ENCODE measurements at places on chromosomes 3 and 15.

GRCh38 chr3:12813967-12814366 lies 17.5 kb downstream of the CAND2 start:
- DNase-seq: no peak

DNA sequence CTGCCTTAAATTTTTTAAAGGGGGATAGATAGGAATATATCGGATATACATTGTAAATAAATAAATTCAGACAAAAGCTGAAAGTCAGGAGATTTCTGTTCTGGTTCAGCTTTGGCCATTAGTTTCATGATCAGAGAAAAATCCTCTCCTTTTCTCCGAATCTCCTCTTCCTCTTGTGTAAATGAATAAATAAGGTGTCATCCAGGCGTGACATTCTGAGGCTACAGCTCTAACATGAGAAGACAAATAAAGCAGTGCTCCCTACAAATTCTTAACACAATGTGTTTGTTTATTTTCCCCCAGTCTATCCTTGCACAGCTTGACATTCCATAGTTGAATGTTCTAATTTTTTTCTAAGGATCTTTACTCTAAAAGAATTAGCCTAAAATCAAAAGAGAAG lies 9.4 kb upstream of the MB21D2 start:
- no peak for DNase-seq

GRCh38 chr15:48898446-48898845 lies 20.5 kb downstream of the EID1 start:
- DNase-seq: no peak

DNA sequence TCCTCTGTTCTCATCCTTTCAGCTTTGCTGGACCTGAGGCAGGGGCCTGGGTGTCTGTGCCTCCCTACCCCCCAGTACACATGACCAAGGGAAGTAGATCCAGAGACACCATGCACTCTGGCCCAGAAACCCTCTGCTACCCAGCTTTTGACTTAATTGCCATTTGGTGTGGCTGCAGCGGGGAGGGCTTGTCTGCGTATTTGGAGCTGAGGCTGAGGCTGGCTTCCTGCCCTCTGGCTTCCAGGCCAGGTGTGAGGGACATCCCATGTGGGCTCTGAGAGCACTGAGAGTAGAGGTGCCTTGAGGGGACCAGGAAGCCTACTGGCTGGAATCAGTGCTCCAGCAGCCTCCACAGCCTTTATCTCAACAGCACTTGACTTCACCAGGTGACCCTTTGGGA lies 26.9 kb downstream of the PPCDC start:
- DNase-seq: no peak

GRCh38 chr15:71146580-71146982 lies 31.3 kb downstream of the THSD4 start:
- no peak for DNase-seq

DNA sequence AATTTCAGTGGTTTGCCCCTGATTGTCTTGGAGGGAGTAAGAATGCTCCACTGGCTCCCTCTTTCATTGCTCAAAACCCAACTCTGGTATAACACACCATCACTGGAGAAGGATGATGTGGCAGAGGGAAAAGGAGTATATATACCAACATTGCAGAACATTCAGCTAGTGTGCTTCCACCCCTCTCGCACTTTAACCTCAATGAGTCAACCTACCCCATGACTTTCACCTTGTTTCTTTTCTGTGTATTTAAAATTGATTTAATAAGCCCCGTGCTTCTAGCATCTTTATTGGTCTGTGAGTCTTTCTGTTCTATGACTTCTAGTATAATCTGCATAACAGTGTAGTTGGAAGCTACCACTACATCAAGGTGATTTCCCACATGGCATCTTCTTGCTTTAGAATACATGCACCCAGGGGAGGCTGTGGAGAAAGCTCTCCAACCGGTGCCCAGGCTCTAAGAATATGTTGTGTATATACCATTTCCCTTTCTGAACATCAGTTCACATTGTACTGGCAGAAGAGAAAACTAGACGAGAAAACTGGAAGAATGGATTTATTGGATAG lies 595.1 kb upstream of the TGFBR2 start:
- no peak for DNase-seq

GRCh38 chr3:42670051-42670576 lies 15.2 kb upstream of the KLHL40 start:
- DNase-seq: no peak

GRCh38 chr3:83457551-83457950 lies 1501.2 kb upstream of the CADM2 start:
- no peak for DNase-seq

GRCh38 chr15:80931191-80931590 lies 58.4 kb downstream of the MESD start:
- peak; percentile 81 for DNase-seq

DNA sequence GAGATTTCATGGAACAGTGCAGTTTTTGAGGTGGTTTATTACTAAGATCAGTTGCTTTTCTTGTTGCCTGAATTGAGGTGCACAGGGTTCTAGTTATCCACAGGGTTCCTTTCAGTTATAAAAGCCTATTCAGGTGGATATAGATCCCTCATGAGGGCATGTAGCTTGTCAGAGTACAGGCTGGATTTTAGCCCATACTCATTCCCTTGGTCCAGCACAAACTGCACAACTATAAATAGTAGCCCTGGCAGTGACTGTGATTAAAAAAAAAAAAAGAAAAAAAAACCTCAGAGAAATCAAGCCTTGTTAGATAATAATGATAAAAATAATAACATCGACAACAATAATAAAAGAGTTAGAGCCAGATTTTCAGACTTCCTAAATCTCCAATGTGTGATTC lies 154.3 kb downstream of the ZBBX start:
- DNase-seq: no peak

DNA sequence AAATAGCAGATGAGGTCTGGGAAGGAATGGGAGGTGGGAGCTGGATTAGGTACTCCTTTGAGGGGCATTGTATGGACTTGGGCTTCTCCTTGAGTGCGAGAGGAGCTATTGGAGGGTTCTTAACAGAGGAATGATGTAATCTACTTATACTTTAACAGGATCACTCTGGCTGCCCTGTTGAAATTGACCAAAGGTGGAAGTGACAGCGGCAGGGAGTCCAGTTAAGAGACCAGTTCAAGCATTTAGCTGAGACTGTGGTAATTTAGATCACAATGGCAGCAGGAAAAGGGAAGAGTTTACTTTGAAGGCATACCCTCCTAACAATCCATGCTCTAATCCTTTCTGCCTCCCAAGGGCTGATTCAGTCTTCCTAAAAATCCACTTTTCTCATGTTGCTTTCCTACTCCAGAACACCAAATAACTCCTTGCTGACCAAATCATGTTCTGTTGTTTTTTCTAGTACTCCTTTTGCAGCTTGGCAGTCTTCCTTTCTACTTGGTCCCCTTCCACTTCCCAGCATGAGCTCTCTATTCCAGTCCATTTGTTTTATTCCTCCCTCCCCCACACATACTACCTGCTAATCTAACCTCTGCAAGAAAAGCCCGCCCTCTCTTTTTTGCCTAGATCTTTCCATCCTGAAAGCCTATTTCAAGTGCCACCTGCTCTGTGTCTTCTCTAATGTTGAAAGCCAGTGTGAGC lies 139.4 kb downstream of the NECTIN3 start:
- DNase-seq: no peak

DNA sequence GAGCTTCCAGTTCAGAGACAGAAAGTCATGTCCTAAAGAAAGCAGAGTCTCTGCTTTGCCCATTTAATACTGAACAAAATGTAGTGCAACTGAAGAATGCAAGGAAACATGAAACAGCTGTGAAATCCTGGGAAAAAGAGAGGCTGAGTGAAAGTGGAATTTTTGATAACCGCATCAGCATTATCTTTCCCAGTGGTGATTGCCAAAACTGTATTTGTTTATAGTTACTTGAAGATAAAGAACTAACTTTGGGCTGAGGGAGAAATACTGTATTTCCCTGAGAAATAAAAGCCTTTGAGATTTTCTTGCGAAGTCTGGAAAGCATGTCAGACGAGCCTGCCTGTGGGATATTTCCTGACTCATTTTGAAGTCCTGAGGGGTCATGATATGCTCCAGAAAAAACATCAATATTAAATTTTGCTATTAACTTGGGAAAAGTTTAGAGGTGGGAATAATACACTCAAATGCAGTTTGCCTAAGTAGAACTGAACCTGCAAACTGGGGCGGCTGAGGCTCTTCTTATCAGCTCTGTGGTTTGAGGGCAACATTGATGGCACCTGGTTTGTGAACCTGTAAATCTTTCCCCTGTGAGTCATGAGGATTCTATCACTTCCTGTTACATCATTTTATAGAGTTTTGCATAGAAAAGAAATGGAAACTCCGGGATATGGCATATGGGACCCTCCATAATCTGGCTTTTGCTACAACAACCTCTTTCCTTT lies 855.3 kb downstream of the MCTP2 start:
- DNase-seq: no peak

- DNase-seq: no peak
Measured at GRCh38 chr3:185470323-185470722, 28.5 kb downstream of the TMEM41A start.

DNA sequence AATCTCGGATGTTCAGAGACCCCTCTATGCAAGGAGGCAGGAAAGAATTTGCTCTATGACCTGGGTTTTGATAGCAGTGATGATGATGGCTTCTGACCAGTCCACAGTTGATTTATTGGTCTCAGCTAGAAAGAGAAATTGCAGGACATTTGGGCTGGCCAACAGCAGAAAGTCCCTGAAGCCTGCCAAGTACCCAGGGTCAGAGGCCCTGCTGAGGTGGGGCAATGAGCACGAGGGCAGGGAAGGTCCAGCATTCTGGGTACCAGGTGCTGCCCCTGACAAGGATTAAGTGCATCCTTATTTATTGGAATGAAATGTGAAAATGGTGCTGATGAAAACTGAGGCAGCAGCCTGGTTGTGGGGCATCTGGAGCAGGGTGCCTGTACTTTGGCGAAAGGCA lies 19.8 kb downstream of the C3orf62 start:
- no peak for DNase-seq

- DNase-seq: no peak
Measured at GRCh38 chr15:100256970-100257650, 84.7 kb downstream of the ADAMTS17 start.

GRCh38 chr15:88918738-88919137 lies 5.6 kb upstream of the MFGE8 start:
- DNase-seq: no peak

- no peak for DNase-seq
Measured at GRCh38 chr3:112061152-112061551, 25.0 kb upstream of the C3orf52 start.

DNA sequence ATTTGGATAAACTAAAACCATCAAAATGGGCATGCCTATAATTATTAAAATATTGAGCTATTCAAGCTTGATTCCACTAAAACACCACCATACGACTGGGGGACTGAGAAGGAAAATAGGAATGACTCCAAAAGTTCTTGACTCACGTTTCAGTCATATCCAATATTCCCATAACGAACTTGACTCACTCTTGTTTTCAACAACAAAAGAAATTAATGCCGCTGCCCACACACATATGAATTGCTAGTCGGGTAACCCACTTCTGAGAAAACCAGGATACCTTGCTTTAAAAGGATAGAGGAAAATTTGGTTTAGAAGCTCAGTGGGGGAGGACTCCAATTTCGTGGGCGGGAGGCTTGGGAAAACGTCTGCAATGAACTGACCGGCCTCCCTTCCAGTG lies 5.2 kb downstream of the HTR3C start:
- DNase-seq: no peak

- no peak for DNase-seq
Measured at GRCh38 chr3:13262493-13263211, 157.5 kb downstream of the NUP210 start.

DNA sequence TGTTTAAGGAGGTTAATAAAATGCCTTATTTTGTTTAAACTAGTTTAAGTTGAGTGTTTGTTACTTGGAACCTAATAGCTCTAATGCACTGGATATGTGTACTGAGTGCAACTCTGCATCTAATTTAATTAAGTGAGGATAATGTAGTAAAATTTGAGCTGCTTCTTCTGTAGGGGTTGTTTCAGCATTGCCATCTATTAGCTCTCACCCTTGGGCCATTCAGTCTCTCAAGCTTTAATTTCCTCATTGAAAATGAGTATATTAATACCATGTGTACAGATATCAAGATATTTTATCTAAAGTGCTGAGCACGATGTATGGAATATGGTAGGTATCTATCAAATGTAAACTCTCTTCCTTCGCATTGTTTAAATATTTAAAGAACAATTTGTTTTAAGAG lies 375.7 kb upstream of the LRRC3B start:
- DNase-seq: no peak

DNA sequence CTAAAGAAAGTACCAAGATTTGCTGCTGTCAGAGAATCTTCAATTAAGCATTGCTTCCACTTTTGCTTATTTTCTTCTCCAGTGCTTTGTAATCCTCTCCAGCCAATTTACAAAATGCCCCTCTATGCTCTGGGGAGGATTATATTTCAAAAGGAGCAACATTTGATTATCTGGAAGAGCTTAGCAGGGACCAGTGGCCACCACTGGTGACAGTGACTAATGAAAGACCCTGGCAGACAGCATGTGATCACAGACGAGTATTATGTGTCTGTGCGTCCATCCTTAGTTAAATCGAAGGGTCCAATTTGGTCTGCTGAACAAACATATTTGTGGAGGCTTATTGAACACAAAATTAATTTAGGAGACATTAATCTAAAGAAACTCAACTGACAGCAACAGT lies 152.6 kb downstream of the ZNF621 start:
- DNase-seq: no peak

GRCh38 chr3:149967086-149967685 lies 3.5 kb downstream of the PFN2 start:
- no peak for DNase-seq

DNA sequence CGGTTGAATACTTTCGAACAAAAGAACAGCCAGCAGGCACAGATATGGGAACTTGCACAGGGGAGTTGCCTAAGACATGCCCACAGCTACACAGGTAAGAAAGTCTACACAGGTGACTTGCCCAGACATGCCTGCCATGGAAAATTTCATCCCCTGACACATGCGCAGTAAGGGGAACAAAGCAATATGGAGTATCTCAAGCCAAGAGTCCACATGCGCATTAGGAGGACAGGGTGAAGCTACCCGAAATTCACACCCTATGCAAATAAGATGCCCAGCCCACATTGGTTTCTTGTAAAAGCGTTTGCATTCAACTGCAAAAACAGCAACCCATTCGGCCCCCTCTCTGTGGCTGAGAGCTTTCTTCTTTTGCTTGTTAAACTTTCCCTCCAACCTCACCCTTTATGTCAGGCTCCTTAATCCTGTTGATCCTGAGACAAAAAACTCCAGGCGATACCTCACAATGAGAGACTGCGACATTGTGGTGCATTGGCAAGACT lies 49.3 kb upstream of the TRPM1 start:
- no peak for DNase-seq

DNA sequence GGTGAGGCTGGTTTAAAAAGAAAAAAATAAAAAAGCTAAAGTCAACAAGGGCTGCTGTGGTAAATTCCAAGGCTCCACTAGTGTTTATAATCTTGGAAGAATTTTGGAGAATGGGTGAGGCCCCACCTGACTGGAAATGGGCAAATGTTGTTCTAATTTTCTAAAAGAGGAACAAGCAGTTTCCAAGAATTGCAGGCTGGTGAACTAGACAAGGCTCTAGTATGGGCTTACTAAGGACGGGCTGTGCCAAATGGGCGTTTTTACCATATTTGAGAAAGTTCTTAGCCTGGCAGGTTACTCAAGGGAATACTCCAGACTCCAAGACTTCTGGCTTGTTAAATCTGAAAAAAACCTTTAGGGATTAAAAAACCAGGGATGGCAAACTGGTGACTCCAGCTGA lies 67.0 kb upstream of the ABHD2 start:
- DNase-seq: no peak

Measured in D721Med (cell line).